Natural killer cell (primary cell): ENCODE measurements at places on chromosomes 1 and 21.

GRCh38 chr1:50832167-50832566 is 127.9 kb downstream of the FAF1 start:
- H3K27ac ChIP-seq: no peak overlapping the region
- H3K4me3 ChIP-seq: no peak overlapping the region
- no peaks in the 10 kb centered on the region for H3K4me1 ChIP-seq

- H3K36me3 ChIP-seq: no peaks in the 10 kb centered on the region
- no peak overlapping the region for H3K27ac ChIP-seq
- peaks cover 26% of the 10 kb centered on the region for H3K4me1 ChIP-seq
- no peak for DNase-seq
- peaks cover 3% of the 10 kb centered on the region for H3K27me3 ChIP-seq
These were observed 7.5 kb upstream of the FOXO6 start for GRCh38 chr1:41353744-41354143.

DNA sequence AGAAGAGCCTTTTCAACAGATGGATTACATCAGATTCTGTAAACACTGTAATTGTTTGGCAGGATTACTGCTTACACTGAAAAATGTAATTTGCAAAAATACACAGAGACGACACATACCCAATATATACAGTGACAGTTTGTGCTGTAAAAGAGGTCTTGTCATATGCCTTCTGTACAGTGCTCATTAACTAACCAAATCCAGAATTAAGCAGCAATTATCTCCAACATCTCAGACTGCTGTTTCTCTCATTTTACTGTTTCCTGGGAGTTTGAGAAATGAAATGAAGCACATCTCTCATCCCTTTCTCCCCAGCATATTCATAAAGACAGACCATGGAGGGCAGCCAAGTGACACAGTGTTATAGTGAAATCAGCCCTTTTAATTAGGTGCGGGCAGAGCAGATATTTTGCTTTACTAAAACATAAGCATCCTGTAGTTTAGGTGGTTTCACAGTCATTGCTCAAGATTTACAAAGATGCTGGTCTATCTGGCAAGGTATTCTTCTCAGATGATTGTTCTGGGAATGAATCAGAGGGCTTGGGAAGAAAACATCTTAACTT is 618.4 kb upstream of the USP24 start:
- no peak overlapping the region for H3K27ac ChIP-seq
- no peaks in the 10 kb centered on the region for H3K36me3 ChIP-seq
- no peak for DNase-seq
- H3K4me1 ChIP-seq: no peaks in the 10 kb centered on the region
- no peak overlapping the region for H3K4me3 ChIP-seq
- H3K27me3 ChIP-seq: no peaks in the 10 kb centered on the region

- no peaks in the 10 kb centered on the region for H3K27me3 ChIP-seq
- H3K4me3 ChIP-seq: peak overlapping the region; percentile 32
- H3K36me3 ChIP-seq: no peaks in the 10 kb centered on the region
- H3K27ac ChIP-seq: peak overlapping the region; percentile 89
These were observed 15.1 kb downstream of the ABCG1 start for GRCh38 chr21:42234041-42234440.
